ENCODE measurements at places on chromosomes 4 and X. TPM values are rescaled to one million over a fixed set of nuclear protein-coding genes. Genes with fewer than 3 reads are reported as not detected.

GRCh38 chrX:153857348-153857903 is 27.1 kb upstream of the PDZD4 start:
- H3K27ac ChIP-seq: no peak overlapping the region
- peaks cover 32% of the 10 kb centered on the region for H3K27me3 ChIP-seq
- no peaks in the 10 kb centered on the region for H3K4me1 ChIP-seq
- H3K36me3 ChIP-seq: no peaks in the 10 kb centered on the region
- DNase-seq: no peak

GRCh38 chr4:80180743-80181142 is 16.6 kb upstream of the PRDM8 start:
- no peak overlapping the region for H3K27ac ChIP-seq
- peaks cover 53% of the 10 kb centered on the region for H3K27me3 ChIP-seq
- no peak overlapping the region for H3K4me3 ChIP-seq
- peaks cover 6% of the 10 kb centered on the region for H3K36me3 ChIP-seq
- peaks cover 19% of the 10 kb centered on the region for H3K4me1 ChIP-seq
- no peak for DNase-seq

DNA sequence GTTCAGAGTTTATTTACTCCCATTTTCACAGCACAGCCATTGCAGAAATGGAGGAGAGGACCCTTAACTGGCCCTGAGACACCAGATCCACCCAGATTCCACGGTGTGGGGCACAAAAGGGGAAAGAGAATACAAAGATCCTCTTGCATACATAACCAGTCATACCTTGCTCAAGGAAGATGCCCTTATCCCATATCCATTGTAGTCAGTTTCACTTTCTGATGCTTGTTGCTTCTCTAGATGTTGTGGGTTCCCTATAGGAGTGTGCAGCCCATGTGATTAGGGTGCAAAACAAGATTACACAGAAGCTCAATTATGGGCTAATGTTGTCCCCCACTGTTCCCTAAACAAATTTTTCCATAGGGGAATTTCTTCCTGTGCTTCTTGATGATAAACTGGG is 1309.0 kb upstream of the PABPC4L start:
- H3K27ac ChIP-seq: no peak overlapping the region
- H3K27me3 ChIP-seq: no peaks in the 10 kb centered on the region
- DNase-seq: no peak
- H3K4me1 ChIP-seq: no peaks in the 10 kb centered on the region
- no peak overlapping the region for H3K4me3 ChIP-seq
- H3K36me3 ChIP-seq: no peaks in the 10 kb centered on the region

DNA sequence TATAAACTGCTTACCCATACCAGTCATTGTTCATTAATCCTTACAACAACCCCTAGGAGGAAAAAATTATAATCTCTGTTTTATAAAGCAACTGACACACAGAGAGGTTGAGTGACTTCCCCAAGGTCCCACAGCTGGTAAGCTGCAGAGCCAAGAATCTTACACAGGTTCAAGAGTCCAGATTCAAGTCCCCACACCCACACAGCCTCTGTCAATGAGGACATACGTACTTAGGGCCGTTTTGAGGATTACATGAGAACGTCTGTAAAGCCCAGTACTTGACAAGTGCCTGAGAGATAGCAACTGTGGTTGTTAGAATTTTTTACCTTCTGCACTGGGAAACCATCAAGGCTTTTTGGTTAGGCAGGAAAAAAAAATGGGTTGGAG is 556 bp upstream of the SLC25A43 start:
- peaks cover 8% of the 10 kb centered on the region for H3K4me1 ChIP-seq
- peak overlapping the region; percentile 74 for H3K4me3 ChIP-seq
- DNase-seq: no peak
- no peaks in the 10 kb centered on the region for H3K36me3 ChIP-seq
- H3K27ac ChIP-seq: peak overlapping the region; percentile 62

CCDC158 gene
- not detected for total RNA-seq

DNA sequence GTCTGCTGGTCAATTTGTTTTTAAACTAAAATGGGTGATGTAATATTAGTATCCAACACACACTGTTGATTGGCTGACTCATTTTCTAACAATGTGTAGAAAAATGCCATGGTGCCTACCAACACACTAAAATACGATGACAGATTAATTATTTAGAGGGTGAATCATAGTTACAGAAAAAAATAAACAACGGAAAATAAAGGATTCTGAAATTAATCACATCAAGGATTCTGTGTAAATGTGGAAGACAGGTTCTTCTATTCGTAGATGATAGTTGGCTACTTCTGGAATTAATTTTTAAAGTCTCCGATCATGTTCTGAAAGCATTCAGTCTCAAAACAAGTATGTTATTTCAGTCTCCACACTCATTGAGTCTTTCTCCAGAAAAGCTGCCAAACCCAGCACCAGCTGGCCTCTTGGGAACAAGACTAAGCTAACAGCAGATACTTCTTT is 8.2 kb upstream of the IQCM start:
- no peaks in the 10 kb centered on the region for H3K36me3 ChIP-seq
- no peak overlapping the region for H3K4me3 ChIP-seq
- DNase-seq: no peak
- H3K27me3 ChIP-seq: no peaks in the 10 kb centered on the region
- peaks cover 68% of the 10 kb centered on the region for H3K4me1 ChIP-seq

Data from mesothelial cell of epicardium (in vitro differentiated cells).